ENCODE measurements at places on chromosomes 12 and 14. TPM values are rescaled to one million over a fixed set of nuclear protein-coding genes. Genes with fewer than 3 reads are reported as not detected.

Gene MMP17
- 9.9 TPM for total RNA-seq

Gene NELL2
- 0.28 TPM for total RNA-seq

Gene TDRD9
- under 0.01 TPM for total RNA-seq

Gene KRT85
- total RNA-seq = not detected

Gene CFAP54
- total RNA-seq = under 0.01 TPM

Gene CELA1
- total RNA-seq = not detected

Gene CRACR2A
- total RNA-seq = 5.8 TPM

Gene KERA
- total RNA-seq = not detected

Gene RNASE11
- not detected for total RNA-seq

Gene PMEL
- 1.4 TPM for total RNA-seq

Gene NPFF
- not detected for total RNA-seq

Gene OAS1
- total RNA-seq = 5.1 TPM

Gene SERPINA10
- total RNA-seq = not detected

Gene MSRB3
- 4.8 TPM for total RNA-seq

Gene PLEKHD1
- 0.07 TPM for total RNA-seq

Gene AGAP2
- total RNA-seq = 0.07 TPM
